ENCODE measurements at places on chromosomes 12 and 14.

GRCh38 chr14:96588410-96589257 is 86.5 kb downstream of the PAPOLA start:
- no peak for DNase-seq

DNA sequence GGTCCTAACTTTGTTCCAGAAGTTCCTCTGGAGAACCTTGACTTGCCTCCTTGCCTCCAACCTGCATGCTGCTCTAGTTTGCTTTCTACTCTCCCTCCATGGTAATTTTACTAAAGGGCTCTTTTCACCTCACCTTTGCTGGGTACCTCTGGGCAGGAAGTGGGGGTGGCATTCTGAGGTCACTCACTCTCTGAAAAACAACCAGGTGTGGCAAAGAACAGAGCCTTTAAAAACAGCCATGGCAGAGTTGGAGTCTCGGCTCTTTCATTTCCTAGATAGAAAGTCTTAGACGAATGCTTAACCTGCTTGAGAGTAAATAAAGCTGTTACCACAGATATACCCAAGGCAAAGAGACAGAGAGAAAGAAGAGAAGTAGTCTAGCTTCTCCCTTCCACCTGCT is 827.9 kb downstream of the BCL11B start:
- no peak for DNase-seq

DNA sequence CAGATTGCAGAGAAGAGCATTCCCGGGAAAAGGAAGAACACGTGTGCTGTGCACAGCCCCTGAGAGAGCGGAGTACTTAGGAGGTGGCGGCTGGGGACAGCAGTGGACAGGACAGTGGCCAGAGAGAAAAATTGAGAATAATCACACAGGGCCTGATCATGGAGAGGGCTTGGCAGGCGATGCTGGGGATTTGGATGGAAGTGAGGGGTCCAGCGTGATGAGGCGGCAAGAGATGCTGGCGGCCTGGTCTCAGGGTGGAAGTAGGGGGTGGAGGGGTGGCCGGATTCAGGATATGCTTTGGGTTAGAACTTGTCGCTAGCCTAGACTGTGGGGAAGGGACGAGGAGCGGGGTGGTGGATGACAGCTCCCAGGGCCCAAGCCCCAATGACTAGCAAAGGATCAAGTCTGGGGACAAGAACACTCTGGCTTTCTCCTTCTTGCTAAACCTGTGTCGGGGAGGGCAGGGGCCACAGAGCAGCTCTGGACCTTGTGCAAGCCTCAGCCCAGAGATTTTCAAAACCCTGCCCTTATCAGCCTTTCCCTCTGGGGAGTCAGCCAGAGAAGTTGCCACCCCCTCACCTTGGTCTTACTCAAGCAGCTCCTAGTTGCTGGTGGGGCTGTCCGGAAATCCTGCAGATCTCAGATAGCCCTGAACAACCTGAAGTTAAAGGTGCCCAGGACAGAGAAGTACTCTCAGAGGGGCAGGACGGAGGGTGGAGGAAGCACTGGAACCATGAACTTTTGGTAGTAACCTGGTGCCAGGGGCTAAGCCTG is 1.3 kb downstream of the HVCN1 start:
- no peak for DNase-seq

GRCh38 chr14:70971560-70971959 is 64.3 kb downstream of the PCNX1 start:
- DNase-seq: no peak

GRCh38 chr14:94385553-94386057 is 2.8 kb downstream of the SERPINA1 start:
- DNase-seq: no peak

DNA sequence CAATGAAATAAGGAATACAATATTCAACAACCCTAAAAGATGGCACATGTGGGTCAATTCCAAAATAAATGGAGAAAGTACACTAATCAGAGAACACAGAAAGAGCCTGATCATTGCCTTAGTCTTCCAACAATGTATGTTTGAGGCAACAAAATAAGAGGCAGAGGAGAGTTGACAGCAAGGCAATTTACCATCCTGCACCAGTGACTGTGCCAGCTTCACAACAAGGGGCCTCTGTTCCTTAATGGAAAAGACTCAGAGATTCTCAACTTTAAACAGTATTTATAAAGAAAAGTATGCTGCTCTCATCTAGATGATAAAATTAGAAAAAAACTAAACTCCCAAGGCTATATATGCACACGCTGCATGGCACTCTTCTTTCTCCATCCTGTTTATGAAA is 25.9 kb downstream of the EPS8 start:
- DNase-seq: no peak

GRCh38 chr12:70648191-70648590 is 11.0 kb upstream of the PTPRB start:
- DNase-seq: no peak

DNA sequence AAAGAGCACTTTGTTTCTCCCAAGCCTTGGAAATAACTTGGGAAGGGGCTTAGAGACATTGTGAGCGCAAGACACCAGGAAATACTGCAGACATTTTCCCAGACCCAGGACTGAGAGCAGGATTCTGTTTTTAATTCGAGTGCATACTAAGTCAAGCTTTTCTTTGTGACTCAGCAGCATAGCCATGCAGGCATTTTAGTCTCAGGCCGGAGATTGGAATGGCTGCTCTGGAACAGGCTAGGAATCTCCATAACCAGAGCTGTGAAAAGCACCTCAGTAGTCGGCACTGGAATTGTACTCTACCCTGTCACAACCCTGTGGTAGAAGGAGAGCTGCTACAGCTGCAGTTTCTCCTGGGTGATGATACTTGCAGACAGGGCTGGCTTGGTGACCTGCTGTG is 28.9 kb upstream of the GARIN6 start:
- DNase-seq: no peak

DNA sequence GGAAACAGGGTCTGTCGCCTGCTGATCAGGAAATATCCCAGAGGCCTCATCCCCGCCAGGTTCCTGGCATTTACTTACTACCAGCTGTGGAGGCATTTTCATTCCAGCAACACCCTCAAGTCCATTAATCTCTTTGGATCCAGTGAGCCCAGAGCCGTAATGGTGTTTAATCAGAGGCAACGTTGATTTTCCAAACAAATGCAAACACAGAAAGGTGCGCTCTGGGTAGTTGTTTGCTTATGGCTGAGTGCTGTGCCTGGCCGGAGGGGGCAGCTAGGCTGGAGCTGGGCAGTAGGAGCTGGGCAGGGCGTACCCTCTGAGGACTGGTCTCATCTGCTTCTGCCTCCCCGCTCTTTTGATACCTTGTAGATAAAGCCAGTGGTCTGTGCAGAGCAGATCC is 110.6 kb downstream of the ADCK1 start:
- DNase-seq: no peak

- DNase-seq: no peak
These were observed 2.5 kb downstream of the C12orf57 start for GRCh38 chr12:6946033-6946919.
